ENCODE measurements at places on chromosomes 5 and 9. TPM values are rescaled to one million over a fixed set of nuclear protein-coding genes. Genes with fewer than 3 reads are reported as not detected.

Gene MBLAC2
- 3.1 TPM for total RNA-seq

Gene SKP1
- total RNA-seq, result 271 TPM

Gene HOMER1
- 11.3 TPM for total RNA-seq

Gene PCDHB9
- total RNA-seq, result 0.56 TPM

Gene ACOT12
- under 0.01 TPM for total RNA-seq

Data from regular cardiac myocyte (primary cell).